Ovary (tissue), 10 donors: ENCODE measurements at places on chromosomes 2 and 18. TPM values are rescaled to one million over a fixed set of nuclear protein-coding genes. Genes with fewer than 3 reads are reported as not detected.

The FBXO15 gene
- 1.3 TPM for total RNA-seq

The OTOS gene
- total RNA-seq: not detected

DNA sequence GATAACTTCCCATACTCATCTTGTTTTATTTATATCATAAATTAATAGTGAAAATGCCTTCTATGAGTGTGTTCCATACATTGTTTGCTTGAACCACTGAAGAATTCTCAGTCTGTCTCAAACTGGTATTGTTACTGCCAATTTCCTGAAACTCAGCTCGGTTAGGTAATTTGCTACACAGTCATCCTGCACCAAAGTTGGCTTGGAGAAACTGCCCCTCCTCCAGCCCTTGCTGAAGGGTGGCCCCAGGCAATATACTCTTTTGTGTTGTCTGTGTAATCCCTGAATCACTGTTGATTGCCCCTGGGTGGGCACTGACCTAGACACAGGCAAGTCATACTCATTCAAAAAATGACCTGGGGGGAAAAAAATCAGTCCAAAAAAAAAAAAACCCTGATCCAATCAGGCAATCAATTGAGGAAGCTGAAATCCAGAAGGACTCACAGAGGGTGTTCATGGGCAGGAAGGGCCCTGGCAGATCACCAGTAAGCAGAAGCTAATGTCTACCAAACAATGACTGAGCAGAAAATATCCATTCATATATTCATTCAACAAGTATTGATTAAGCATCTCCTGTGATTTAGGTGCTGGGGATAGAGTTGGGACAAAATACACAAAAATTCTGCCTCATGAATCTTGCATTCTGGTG is 3.8 kb upstream of the SESTD1 start:
- H3K4me1 ChIP-seq: no peaks in the 10 kb centered on the region
- H3K27me3 ChIP-seq: no peaks in the 10 kb centered on the region
- no peak overlapping the region for H3K4me3 ChIP-seq
- no peak overlapping the region for H3K27ac ChIP-seq
- H3K36me3 ChIP-seq: no peaks in the 10 kb centered on the region

DNA sequence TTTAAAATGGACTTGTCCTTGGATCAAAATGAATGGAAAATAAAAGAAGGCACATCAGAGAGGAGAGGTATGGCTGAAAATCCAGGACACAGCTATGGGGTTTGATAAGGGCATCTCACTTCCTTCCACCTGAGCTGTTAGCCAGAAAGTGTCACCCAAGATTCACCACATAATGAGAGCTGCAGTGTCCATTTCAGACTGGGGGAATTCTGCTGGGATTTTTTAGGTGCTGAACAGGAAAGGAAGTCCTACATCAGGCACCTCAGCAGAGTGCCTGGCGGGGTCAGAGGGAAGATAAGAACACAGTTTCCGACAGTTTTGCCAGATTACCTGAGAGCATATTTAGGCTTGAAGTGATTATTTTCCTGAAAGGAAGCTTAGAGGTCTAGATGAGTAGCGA is 187.6 kb upstream of the HNMT start:
- H3K27me3 ChIP-seq: no peaks in the 10 kb centered on the region
- H3K36me3 ChIP-seq: no peaks in the 10 kb centered on the region
- no peak for DNase-seq
- H3K4me1 ChIP-seq: no peaks in the 10 kb centered on the region
- H3K27ac ChIP-seq: no peak overlapping the region
- no peak overlapping the region for H3K4me3 ChIP-seq

GRCh38 chr18:62788876-62789275 is 73.5 kb downstream of the PHLPP1 start:
- no peak for DNase-seq
- H3K27me3 ChIP-seq: no peaks in the 10 kb centered on the region
- no peak overlapping the region for H3K4me3 ChIP-seq
- peaks cover 8% of the 10 kb centered on the region for H3K4me1 ChIP-seq
- H3K36me3 ChIP-seq: no peaks in the 10 kb centered on the region
- H3K27ac ChIP-seq: no peak overlapping the region

GRCh38 chr2:105919826-105920225 is 175.1 kb downstream of the NCK2 start:
- no peak overlapping the region for H3K27ac ChIP-seq
- H3K4me3 ChIP-seq: no peak overlapping the region
- no peak for DNase-seq
- no peaks in the 10 kb centered on the region for H3K27me3 ChIP-seq

DNA sequence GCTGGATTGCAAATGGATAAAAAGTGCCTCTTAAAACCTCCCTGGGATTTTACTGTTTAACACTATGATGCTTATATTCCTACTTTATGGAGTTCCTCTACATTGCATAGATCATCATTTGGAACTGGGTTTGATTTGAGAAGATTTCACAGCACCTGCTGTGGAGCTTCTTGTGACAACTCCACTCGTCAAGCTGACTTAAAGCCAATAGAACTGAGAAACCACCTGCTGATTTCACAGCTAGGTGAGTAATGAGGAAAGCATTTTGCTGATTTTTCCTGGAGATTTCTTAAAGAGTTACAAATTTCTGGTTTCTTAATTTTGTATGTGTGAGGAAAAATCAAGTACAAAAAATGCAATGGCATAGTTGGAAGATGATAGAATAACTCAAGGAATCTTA is 739.1 kb upstream of the LRRTM1 start:
- H3K4me1 ChIP-seq: no peaks in the 10 kb centered on the region
- no peak for DNase-seq
- no peaks in the 10 kb centered on the region for H3K36me3 ChIP-seq
- no peak overlapping the region for H3K4me3 ChIP-seq
- H3K27me3 ChIP-seq: no peaks in the 10 kb centered on the region
- H3K27ac ChIP-seq: no peak overlapping the region

GRCh38 chr2:25091265-25091664 is 49.4 kb downstream of the EFR3B start:
- no peaks in the 10 kb centered on the region for H3K36me3 ChIP-seq
- H3K4me3 ChIP-seq: no peak overlapping the region
- no peak overlapping the region for H3K27ac ChIP-seq
- no peaks in the 10 kb centered on the region for H3K27me3 ChIP-seq
- H3K4me1 ChIP-seq: no peaks in the 10 kb centered on the region

DNA sequence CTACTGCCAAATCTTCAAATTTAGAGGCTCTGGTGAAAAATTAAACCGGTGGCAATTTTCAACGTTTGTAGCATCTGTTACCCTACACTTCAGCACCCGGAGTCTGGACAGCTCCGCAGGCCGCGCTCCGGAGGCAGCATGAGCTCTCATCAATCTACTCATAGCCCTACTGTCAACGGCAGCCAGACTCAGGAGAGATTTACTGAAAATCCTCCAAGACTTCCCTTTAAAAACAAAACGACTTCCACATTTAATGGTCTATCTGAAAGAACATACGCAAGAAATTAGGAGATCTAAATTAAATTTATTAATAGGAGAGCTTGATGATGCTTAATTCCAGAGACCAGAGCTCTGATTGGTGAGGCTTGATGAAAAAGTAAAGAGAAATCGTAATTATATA is 970 bp upstream of the ADCYAP1 start:
- H3K36me3 ChIP-seq: no peaks in the 10 kb centered on the region
- no peaks in the 10 kb centered on the region for H3K27me3 ChIP-seq
- no peak overlapping the region for H3K4me3 ChIP-seq
- DNase-seq: peak; percentile 33

DNA sequence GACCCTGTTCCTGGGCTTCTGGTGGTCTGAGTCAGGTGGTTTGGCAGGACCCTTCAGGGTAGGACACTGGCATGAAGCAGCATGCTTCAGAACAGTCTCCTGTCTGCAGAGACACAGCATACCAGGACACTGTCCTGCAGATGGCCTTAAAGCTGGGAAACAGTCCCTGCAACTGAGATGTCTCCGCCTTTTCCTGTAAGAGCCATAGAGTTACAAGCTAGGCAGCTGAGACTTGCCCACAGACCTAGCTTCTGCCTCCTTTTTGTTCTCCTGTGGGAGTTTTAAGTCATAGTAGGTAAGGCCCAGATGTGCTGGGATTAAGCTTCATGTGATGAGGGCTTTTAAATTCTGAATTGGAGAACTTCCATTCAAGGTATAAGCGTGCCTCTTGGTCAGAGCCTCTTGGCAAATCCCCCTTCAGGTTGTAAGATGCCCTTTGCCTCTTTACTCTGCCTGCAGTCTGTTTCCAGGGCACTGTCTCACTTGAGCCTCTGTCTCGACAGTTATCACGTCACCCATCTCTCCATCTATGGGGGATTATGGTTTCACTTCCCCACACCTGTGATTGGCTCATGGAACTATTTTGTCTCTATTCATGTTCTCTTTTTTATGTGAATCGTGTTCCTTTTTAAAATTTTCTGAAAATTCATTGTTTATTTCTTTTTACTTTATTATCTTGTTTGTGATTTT is 51.8 kb downstream of the COA5 start:
- H3K27ac ChIP-seq: no peak overlapping the region
- no peak for DNase-seq
- H3K36me3 ChIP-seq: no peaks in the 10 kb centered on the region
- no peak overlapping the region for H3K4me3 ChIP-seq
- peaks cover 7% of the 10 kb centered on the region for H3K4me1 ChIP-seq
